Right lung (tissue), 10 donors: ENCODE measurements at places on chromosomes 1 and 21. TPM values are rescaled to one million over a fixed set of nuclear protein-coding genes. Genes with fewer than 3 reads are reported as not detected.

Gene KLHL12
- 38.5 TPM for polyA plus RNA-seq

Gene OR4F16
- not detected for polyA plus RNA-seq

Gene ITLN2
- not detected for polyA plus RNA-seq

Gene PAPPA2
- polyA plus RNA-seq = 0.20 TPM

Gene PGLYRP4
- not detected for polyA plus RNA-seq

Gene UBASH3A
- 0.12 TPM for polyA plus RNA-seq

Gene KIAA0040
- 22.8 TPM for polyA plus RNA-seq

Gene SPATA46
- 0.32 TPM for polyA plus RNA-seq

Gene AKNAD1
- 0.78 TPM for polyA plus RNA-seq

Gene SPRR1B
- polyA plus RNA-seq = not detected

Gene TNFAIP8L2
- 2.8 TPM for polyA plus RNA-seq

Gene MARK1
- 6.5 TPM for polyA plus RNA-seq

Gene SLC35D1
- 10.5 TPM for polyA plus RNA-seq

Gene TNNT2
- polyA plus RNA-seq = 40.9 TPM

Gene SEC16B
- polyA plus RNA-seq = 4.2 TPM

Gene RBP7
- 0.90 TPM for polyA plus RNA-seq

Gene SELP
- 6.7 TPM for polyA plus RNA-seq
